ENCODE measurements at places on chromosomes 3 and 15. TPM values are rescaled to one million over a fixed set of nuclear protein-coding genes. Genes with fewer than 3 reads are reported as not detected.

GRCh38 chr3:151625586-151625985, 108.1 kb upstream of the AADACL2 start:
- no peak for DNase-seq
- H3K4me3 ChIP-seq: no peak overlapping the region
- no peak overlapping the region for H3K27ac ChIP-seq

- H3K36me3 ChIP-seq: no peaks in the 10 kb centered on the region
- DNase-seq: no peak
- H3K27ac ChIP-seq: peak overlapping the region; percentile 98
- peaks cover 43% of the 10 kb centered on the region for H3K4me1 ChIP-seq
Observed at GRCh38 chr15:39269821-39270220, 311.1 kb upstream of the THBS1 start.

DNA sequence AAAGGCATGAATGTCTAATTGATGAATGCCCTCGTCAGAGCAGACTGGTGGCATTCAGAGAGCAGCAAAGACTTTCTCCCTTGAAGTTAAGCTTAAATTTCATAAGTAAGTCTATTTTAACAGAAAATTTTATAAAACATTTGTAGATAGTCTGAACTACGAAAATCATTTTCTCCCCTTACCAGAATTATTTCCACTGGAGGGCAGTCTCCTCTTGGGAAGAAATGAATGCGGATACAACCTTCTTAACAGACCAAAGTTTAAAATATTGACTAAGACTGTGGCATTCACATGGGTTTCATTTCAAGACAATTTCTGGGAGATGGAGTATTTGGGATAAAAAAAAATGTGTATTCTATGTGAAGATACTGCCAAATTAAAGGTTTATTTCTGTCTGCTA, 669.0 kb downstream of the FHIT start:
- peaks cover 18% of the 10 kb centered on the region for H3K4me1 ChIP-seq
- H3K27ac ChIP-seq: no peak overlapping the region
- H3K27me3 ChIP-seq: no peaks in the 10 kb centered on the region
- H3K4me3 ChIP-seq: no peak overlapping the region

DNA sequence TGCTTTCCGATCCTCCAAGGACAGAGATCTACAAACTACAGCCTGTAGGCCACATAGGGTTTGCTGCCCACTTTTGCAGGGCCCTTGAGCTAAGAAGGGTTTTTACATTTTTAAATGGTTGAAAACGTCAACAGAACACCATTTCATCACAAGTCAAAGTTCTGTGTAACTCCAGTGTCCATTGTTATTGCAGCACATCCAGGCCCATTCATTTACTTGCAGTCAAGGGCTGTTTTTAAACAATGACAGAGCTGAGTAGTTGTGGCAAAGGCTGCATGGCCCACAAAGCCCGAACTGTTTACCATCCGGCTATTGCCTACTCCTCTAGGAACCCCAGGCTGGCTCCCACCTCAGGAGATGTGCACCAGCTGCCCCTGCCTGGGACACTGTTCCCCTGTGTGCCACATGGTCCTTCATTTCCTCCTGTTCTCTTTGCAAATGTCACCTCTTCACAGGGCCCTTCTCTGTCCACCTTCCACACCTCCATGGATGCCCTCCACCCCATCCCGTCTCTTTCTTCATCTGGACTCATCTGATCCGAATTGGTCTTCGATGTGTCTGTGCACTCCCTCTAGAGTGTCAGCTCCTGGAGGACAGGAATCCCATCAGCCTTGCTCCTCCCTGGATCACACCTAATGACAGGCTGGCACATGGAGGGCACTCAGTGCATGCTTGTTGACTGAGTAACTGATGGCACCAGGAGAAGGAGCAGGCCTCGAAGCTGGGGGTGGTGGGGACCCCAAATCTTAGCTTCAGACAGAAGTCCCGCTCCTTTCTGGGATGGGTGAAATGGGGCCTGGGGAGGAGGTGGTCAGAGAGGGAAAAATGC, 69.5 kb upstream of the IQSEC1 start:
- H3K4me1 ChIP-seq: no peaks in the 10 kb centered on the region
- DNase-seq: peak; percentile 38
- no peak overlapping the region for H3K4me3 ChIP-seq
- H3K27ac ChIP-seq: no peak overlapping the region

DNA sequence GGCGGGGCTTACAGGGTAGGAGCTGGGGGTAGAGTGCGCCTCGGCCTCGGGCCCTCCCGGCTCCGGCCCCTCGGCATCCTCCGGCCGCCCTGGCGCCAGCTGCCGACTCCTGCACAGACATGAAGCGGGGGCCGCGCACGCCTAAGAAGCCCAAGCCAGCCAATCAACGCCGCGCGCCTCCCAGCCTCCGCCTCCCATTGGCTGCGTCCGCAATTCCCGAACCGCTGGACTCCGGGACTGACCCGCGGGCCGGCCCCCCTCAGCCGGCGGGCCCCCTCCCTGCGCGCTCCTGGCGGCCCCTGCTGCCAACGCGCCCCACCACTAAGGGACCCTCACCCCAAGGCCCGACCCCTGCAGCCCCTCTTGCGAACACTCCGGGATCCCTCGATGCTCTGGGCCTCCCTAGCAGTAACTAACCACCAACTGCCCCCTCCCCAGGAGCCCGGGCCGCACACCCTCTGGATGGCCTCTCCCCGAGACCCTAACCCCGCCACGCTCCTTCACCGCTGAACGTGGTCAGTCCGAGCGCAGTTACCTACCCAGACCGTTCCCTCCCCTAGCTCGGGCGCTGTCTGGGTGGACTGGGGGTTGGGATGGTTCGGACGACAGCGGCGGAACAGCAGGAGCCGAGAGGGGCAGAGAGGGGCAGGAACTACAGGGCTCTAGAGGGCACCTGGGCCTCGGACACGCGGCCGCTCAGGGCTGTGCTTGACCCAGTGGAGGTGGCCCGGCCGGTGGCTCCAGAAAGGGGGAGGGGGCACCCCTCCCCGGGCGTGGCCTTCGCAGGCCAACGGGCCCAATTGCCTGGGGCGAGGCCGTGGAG, 5.0 kb downstream of the GATA2 start:
- peaks cover 48% of the 10 kb centered on the region for H3K27me3 ChIP-seq
- H3K36me3 ChIP-seq: no peaks in the 10 kb centered on the region
- peaks cover 20% of the 10 kb centered on the region for H3K4me1 ChIP-seq
- peak; percentile 99 for DNase-seq
- peak overlapping the region; percentile 80 for H3K4me3 ChIP-seq

- H3K27ac ChIP-seq: no peak overlapping the region
- H3K4me3 ChIP-seq: no peak overlapping the region
- H3K36me3 ChIP-seq: no peaks in the 10 kb centered on the region
- H3K27me3 ChIP-seq: no peaks in the 10 kb centered on the region
- no peak for DNase-seq
- H3K4me1 ChIP-seq: no peaks in the 10 kb centered on the region
Observed at GRCh38 chr3:34919025-34919424, 720.3 kb upstream of the ARPP21 start.

- no peaks in the 10 kb centered on the region for H3K27me3 ChIP-seq
- no peak overlapping the region for H3K27ac ChIP-seq
- H3K4me3 ChIP-seq: no peak overlapping the region
- H3K4me1 ChIP-seq: peaks cover 2% of the 10 kb centered on the region
- DNase-seq: no peak
- no peaks in the 10 kb centered on the region for H3K36me3 ChIP-seq
Observed at GRCh38 chr3:187935623-187936156, 190.4 kb upstream of the BCL6 start.

GRCh38 chr15:94526071-94526689, 294.8 kb downstream of the MCTP2 start:
- H3K36me3 ChIP-seq: no peaks in the 10 kb centered on the region
- no peak overlapping the region for H3K4me3 ChIP-seq
- H3K27ac ChIP-seq: no peak overlapping the region

- no peak overlapping the region for H3K4me3 ChIP-seq
- H3K36me3 ChIP-seq: no peaks in the 10 kb centered on the region
- H3K4me1 ChIP-seq: peaks cover 10% of the 10 kb centered on the region
- peak; percentile 48 for DNase-seq
- no peaks in the 10 kb centered on the region for H3K27me3 ChIP-seq
Observed at GRCh38 chr3:188051801-188052168, 102.2 kb upstream of the LPP start.

GRCh38 chr3:186032321-186032720, 76.6 kb downstream of the ETV5 start:
- H3K4me3 ChIP-seq: no peak overlapping the region
- no peak overlapping the region for H3K27ac ChIP-seq
- no peaks in the 10 kb centered on the region for H3K36me3 ChIP-seq
- DNase-seq: no peak
- no peaks in the 10 kb centered on the region for H3K4me1 ChIP-seq

DNA sequence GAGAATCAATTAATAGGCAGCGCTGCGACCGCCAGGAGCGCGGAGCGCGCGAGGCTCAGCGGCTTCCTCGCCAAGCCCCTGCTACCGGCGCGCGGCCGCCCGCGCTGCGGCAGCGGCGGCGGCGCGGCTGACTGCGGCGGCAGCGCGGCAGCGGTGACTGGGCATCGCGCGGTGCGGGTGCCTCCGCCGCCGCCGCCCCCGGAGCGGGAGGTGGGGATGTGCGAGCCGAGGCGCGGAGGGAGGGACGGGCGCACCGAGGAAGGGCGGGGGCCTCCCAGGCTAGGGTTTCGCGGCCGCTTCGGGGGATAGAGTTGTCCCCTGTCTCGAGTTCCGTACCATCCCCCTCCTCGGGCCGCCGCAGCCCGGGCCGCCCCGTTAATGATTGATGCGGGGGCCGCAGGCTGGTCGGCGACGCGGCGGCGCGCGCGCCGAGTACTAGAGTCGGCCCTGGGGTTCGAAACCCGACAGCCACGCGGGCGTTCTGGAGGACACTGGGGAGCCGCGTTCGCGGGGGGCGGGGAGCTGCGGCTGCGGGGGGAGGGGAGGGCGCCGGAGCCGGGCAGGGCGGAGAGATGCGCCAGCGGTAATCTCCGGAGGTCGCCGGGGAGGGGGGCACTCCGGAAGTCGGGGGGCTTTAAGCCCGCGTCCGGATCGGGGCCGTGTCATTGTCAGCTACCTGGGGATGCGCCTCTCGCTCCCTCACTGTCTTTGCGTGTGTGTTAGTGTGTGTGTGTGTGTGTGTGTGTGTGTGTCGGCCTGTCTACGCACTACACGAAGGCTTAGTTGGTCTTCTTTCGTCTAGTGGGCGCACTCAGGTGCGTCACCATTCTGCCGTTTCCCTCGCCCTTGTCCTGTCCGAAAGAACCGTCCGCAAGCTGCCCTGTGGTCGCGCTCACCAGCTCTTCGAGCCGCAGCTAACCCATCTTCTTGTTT, at the start of gene PAQR9:
TSS of gene PAQR9 (minus strand) at position 159 of the 933 bp plus-strand sequence. CDS start 338 bp downstream, outside the sequence.
- H3K36me3 ChIP-seq: no peaks in the 10 kb centered on the region
- peaks cover 47% of the 10 kb centered on the region for H3K27me3 ChIP-seq
- H3K27ac ChIP-seq: no peak within 1 kb of the TSS
- DNase-seq: peak; percentile 91
- peaks cover 4% of the 10 kb centered on the region for H3K4me1 ChIP-seq
- peak within 1 kb of the TSS; percentile 70 for H3K4me3 ChIP-seq

DNA sequence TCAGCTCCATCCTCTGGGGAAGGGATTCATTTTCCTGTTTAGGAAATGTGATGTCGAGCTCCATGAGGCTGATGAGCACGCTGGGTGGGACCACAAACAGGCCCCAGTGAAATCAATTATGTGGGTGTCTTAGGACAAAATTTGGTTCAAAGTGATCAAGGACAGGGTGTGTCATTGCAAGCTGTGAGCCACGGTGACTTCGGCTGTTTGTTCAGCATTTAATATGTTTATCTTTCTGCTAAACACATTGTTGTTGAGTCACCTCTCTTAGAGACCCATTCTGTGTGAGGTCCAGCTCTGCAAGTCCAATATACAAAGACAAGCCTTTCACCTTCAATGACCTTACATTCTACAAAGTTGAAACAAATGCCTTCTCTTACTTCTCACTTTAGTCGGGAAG, 41.3 kb downstream of the SSR3 start:
- H3K36me3 ChIP-seq: no peaks in the 10 kb centered on the region
- peak; percentile 27 for DNase-seq
- H3K4me1 ChIP-seq: peaks cover 4% of the 10 kb centered on the region
- H3K4me3 ChIP-seq: no peak overlapping the region
- no peak overlapping the region for H3K27ac ChIP-seq

DNA sequence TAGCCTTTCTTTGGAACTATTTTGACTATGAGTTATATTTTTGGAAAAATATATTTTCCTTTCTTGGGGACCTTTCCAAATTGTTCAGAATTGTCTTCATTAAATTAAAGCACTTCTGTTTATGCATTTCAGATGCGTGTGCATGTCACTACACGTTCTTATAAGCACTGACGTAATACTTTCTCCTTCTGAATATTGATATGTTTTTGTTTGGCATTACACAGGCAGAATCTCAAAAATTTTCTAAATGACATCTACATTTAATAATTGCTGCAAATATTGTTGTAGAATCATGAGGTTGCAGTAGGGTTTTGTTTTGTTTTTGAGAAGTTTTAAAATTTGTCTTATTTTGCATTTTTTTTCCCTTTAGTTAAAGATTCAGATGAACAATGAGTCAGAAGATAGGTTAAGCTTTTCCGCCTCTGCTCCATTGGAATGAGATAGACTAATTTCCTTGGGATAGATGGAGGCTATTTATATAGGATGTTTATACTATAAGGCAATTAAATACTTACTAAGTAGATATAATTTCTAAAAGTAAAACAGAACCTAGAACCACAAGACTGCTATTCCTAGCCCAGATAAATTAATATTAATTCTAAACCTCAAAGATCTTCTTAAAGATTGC, 110.8 kb downstream of the MBNL1 start:
- no peak overlapping the region for H3K4me3 ChIP-seq
- H3K27me3 ChIP-seq: no peaks in the 10 kb centered on the region
- peak overlapping the region; percentile 38 for H3K27ac ChIP-seq
- DNase-seq: peak; percentile 17
- H3K4me1 ChIP-seq: peaks cover 75% of the 10 kb centered on the region

DNA sequence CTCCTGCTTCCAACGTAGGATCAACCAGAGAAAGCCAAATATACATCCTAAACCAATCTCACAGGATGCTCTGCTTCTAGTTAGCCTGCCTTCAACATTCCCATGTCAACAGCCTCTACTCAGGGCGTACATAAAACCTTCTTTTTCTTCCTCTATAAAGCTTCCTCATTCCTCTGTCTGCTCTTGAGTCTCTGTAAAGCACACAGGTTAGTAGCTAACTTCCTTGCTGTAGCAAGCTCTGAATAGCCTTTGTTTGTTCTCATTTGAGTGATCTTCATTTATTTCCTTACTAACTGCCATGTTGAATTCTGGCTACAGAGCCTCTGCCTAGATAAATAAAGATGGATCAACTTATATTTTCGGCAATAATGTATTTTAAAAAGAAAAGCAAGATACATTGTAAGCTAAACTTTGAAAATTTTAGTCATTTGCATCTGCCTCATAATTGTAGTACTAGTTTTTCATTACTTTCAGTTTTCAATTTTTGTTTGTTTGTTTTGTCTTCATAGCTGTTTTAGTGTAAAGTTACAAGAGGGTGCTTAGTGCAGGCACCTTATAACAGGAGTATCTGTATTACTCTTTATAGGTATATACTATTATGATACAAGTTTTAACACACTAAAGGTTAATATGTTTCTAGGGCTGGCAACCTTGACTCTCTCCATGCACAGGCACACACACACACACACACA, 498.2 kb downstream of the PYDC2 start:
- no peak for DNase-seq
- H3K27me3 ChIP-seq: no peaks in the 10 kb centered on the region
- no peaks in the 10 kb centered on the region for H3K4me1 ChIP-seq
- no peak overlapping the region for H3K27ac ChIP-seq

- H3K27ac ChIP-seq: no peak overlapping the region
- no peaks in the 10 kb centered on the region for H3K27me3 ChIP-seq
- no peaks in the 10 kb centered on the region for H3K36me3 ChIP-seq
- no peak overlapping the region for H3K4me3 ChIP-seq
Observed at GRCh38 chr3:156600834-156601233, 45.9 kb upstream of the SSR3 start.

Gene CPN2
- 0.29 TPM for total RNA-seq

Gene CLSTN2
- total RNA-seq: under 0.01 TPM

Gene FANCD2OS
- not detected for total RNA-seq

Gene CCDC14
- total RNA-seq: 51.4 TPM
